ENCODE measurements at places on chromosomes 16 and 17. TPM values are rescaled to one million over a fixed set of nuclear protein-coding genes. Genes with fewer than 3 reads are reported as not detected.

GRCh38 chr17:77295241-77295853 is 154.6 kb downstream of the SEC14L1 start:
- no peak for DNase-seq
- no peak overlapping the region for H3K4me3 ChIP-seq
- H3K27ac ChIP-seq = no peak overlapping the region
- no peaks in the 10 kb centered on the region for H3K36me3 ChIP-seq

DNA sequence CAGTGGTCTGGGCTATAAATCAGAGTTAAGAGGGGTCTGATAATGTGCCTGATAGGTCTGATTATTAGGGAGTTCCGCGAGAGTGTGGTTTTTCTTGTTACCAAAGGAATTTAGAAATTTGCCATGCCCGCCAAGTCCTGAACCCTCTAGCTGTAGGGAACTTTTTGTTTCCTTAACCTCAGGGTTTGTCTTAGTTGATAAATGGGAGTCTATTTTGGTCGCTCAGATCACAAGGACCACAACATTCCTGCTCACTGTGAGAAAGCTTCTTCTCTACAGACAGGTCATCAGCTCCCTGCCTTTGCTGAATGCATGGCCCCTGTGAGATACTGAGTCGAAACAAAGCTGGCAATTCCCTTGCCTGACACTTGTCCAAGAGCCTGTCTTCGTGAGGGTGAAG is 497.8 kb downstream of the HS3ST4 start:
- no peaks in the 10 kb centered on the region for H3K27me3 ChIP-seq
- no peaks in the 10 kb centered on the region for H3K36me3 ChIP-seq
- DNase-seq = no peak
- H3K27ac ChIP-seq = no peak overlapping the region
- no peaks in the 10 kb centered on the region for H3K4me1 ChIP-seq

GRCh38 chr16:53892155-53892554 is 188.2 kb downstream of the FTO start:
- H3K27ac ChIP-seq = no peak overlapping the region
- H3K4me1 ChIP-seq = no peaks in the 10 kb centered on the region
- peaks cover 5% of the 10 kb centered on the region for H3K36me3 ChIP-seq
- DNase-seq = peak; percentile 50
- no peaks in the 10 kb centered on the region for H3K27me3 ChIP-seq

DNA sequence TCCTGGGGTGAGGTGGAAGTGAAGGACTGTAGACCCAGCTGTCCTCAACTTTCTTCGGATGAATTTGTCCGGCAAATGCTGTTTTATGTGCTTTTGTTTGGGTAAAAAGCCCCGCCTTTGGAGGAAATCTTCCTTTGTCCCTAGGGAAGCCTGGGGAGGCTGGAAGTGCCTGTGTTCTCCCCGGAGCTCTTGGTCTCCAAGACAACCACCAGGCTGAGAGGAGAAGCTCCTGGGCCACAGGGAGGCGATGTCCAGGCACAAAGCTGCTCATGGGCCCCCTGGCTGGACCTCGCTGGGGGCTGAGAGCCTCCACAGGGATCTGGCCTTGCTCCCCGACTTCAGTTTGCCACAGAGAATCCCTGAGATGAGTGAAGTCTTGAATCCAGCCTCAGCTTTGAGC is 293.1 kb upstream of the N4BP1 start:
- H3K27me3 ChIP-seq = no peaks in the 10 kb centered on the region
- no peak for DNase-seq
- no peak overlapping the region for H3K4me3 ChIP-seq
- no peak overlapping the region for H3K27ac ChIP-seq

DNA sequence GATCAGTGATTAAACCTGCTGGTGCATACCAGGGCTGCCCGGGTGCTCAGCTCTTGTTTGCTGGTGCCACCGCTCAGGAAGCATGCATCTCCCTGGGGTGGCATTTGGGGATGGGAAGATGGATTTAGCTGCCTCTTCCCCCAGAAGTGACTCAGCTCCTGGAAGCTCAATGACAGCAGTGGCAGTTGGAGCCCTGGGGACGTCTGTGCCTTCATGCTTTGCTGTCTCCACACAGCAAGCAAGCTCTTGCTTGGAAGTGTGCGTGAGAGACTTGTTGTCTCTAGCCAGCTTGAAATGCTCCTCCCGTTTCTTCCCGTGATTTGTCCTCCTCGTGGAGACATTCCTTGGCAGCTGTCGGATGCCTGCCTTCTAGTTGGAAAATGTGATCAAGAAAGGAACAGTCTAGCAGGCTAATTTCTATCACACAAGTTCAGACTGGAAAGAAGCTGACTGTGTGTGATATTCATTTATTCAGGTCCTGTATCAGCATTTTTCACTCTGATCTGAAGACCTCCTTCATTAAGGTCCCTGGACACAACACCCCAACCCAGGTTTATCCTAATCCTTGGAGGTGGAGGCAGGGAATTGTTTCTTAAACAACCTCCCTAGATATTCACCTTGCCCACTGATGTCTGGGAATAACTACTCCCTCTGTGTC is 73.0 kb downstream of the BMERB1 start:
- no peak overlapping the region for H3K4me3 ChIP-seq
- no peaks in the 10 kb centered on the region for H3K36me3 ChIP-seq
- no peak overlapping the region for H3K27ac ChIP-seq
- H3K27me3 ChIP-seq = no peaks in the 10 kb centered on the region

GRCh38 chr17:41133880-41134735 is 6.2 kb downstream of the KRTAP4-6 start:
- H3K36me3 ChIP-seq = no peaks in the 10 kb centered on the region
- no peaks in the 10 kb centered on the region for H3K27me3 ChIP-seq
- H3K4me3 ChIP-seq = no peak overlapping the region

- no peaks in the 10 kb centered on the region for H3K36me3 ChIP-seq
- peak overlapping the region; percentile 39 for H3K4me3 ChIP-seq
- peaks cover 73% of the 10 kb centered on the region for H3K4me1 ChIP-seq
- H3K27ac ChIP-seq = no peak overlapping the region
Measured at GRCh38 chr17:36937959-36938565, 787 bp downstream of the LHX1 start.

- no peak overlapping the region for H3K27ac ChIP-seq
- peaks cover under 1% of the 10 kb centered on the region for H3K4me1 ChIP-seq
- no peak overlapping the region for H3K4me3 ChIP-seq
- H3K36me3 ChIP-seq = no peaks in the 10 kb centered on the region
- H3K27me3 ChIP-seq = no peaks in the 10 kb centered on the region
Measured at GRCh38 chr17:65756760-65757159, 195.3 kb upstream of the AXIN2 start.

GRCh38 chr16:4420505-4421105 is 4.2 kb upstream of the CORO7 start:
- H3K4me1 ChIP-seq = peaks cover 13% of the 10 kb centered on the region
- H3K27ac ChIP-seq = no peak overlapping the region
- no peak overlapping the region for H3K4me3 ChIP-seq
- no peaks in the 10 kb centered on the region for H3K27me3 ChIP-seq

DNA sequence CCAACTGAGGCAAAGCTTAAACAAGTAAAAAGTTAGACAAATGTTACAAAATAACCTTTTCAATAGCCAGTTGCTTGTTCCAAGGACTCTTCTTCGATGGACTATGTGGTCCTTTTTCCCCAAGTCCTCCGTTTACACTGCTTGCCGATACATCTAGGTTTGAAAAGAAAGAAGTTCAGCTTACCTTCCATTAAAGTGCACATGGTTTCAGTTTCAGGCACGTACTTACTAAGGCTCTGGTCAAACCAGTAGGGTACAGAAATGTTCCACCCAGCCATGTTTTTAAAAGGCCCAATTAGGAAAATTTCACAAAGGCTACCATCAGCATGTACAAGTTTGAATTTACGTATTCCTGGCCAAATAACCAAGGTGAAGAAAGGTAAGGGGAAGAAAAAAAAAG is 2.1 kb downstream of the SRSF2 start:
- H3K4me3 ChIP-seq = peak overlapping the region; percentile 94
- H3K36me3 ChIP-seq = peaks cover 42% of the 10 kb centered on the region
- H3K27ac ChIP-seq = peak overlapping the region; percentile 95

DNA sequence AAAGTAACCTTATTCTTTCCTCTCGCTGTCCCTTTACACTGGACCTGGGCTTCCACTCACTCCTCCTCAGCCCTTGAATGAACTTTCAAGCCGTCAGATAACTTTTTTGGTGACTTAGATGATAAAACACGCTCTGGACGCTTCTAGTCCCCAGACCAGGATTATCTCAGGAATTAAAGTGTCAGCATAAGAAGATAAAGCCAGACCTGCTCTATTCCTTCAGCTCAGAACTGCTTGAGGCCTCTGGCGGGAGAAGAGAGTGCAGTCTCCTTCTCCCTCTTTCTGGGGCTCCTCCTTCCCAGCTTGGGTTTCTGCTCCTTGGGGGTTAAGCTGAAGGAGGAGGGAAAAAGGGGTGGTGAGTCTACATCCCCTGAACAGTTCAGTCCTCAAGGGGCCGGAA is 6.6 kb downstream of the LPO start:
- no peak overlapping the region for H3K4me3 ChIP-seq
- H3K4me1 ChIP-seq = peaks cover 8% of the 10 kb centered on the region
- no peak overlapping the region for H3K27ac ChIP-seq
- H3K36me3 ChIP-seq = no peaks in the 10 kb centered on the region
- no peak for DNase-seq
- peaks cover 6% of the 10 kb centered on the region for H3K27me3 ChIP-seq

GRCh38 chr17:38584350-38584925 is 21.3 kb downstream of the SRCIN1 start:
- peaks cover 6% of the 10 kb centered on the region for H3K4me1 ChIP-seq
- H3K27ac ChIP-seq = no peak overlapping the region
- no peak overlapping the region for H3K4me3 ChIP-seq
- H3K27me3 ChIP-seq = peaks cover 46% of the 10 kb centered on the region

DNA sequence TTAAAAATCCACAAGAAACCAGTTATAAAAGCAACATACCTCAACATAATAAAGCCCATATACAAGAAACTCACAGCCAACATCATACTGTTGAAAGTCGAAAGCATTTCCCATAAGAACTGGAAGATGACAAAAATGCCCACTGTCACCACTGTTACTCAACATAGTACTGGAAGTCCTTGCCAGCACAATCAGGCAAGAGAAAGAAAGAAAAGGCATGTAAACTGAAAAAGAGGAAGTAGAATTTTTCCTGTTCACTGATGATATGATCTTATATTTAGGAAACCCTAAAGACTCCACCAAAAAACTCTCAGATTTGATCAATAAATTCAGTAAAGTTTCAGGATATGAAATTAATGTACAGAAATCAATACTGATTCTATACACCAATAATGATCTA is 45.1 kb downstream of the AHSP start:
- no peak for DNase-seq
- H3K27me3 ChIP-seq = peaks cover 16% of the 10 kb centered on the region
- H3K36me3 ChIP-seq = no peaks in the 10 kb centered on the region
- no peaks in the 10 kb centered on the region for H3K4me1 ChIP-seq
- no peak overlapping the region for H3K4me3 ChIP-seq
- H3K27ac ChIP-seq = no peak overlapping the region

- peak overlapping the region; percentile 33 for H3K27ac ChIP-seq
- H3K36me3 ChIP-seq = no peaks in the 10 kb centered on the region
- no peaks in the 10 kb centered on the region for H3K4me1 ChIP-seq
- DNase-seq = no peak
Measured at GRCh38 chr16:75593825-75594820, 27.9 kb downstream of the GABARAPL2 start.

DNA sequence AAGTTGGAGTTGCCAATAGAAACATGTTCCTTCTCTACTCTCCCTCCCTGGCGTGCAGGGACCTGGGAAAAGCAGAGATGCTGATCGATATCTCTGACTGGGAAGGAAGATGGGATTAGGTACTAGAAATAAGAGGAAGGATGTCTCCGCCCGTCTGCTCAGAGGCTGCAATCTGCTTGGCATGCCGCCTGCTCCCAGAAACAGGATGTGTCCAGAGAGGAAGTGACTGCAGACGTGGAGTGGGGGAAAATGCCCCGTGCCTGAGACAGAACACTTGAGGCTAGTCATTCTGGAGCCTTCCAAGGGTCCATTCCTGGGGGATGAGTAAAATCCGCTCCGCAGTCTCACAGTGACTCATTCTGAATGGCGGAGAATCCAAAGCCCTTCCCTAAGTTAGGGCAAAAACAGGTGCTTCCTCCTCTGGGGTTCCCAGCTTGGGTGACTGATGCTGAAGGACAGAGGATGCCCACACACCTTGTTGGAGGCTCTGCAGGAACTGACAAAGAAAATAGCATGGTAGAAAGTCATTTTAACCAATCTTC is 45.0 kb upstream of the SMURF2 start:
- no peak overlapping the region for H3K27ac ChIP-seq
- no peaks in the 10 kb centered on the region for H3K36me3 ChIP-seq
- H3K4me3 ChIP-seq = no peak overlapping the region
- H3K4me1 ChIP-seq = peaks cover 47% of the 10 kb centered on the region

- H3K4me1 ChIP-seq = no peaks in the 10 kb centered on the region
- no peak for DNase-seq
- H3K36me3 ChIP-seq = no peaks in the 10 kb centered on the region
- H3K4me3 ChIP-seq = no peak overlapping the region
Measured at GRCh38 chr17:10993126-10993525, 155.2 kb upstream of the PIRT start.

DNA sequence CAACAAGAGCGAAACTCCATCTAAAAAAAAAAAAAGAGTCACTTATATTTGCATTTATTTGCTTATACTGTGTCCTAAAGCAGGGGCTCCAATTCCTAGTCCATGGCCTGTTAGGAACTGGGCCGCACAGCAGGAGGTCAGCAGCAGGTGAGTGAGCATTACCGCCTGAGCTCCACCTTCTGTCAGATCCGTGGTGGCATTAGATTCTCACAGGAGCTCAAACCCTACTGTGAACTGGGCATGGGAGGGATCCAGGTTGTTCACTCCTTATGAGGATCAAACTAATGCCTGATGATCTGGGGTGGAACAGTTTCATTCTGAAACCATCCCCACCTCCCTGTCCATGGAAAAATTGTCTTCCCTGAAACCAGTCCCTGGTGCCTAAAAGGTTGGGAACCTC is 24.9 kb downstream of the ITGB3 start:
- H3K4me1 ChIP-seq = no peaks in the 10 kb centered on the region
- no peaks in the 10 kb centered on the region for H3K27me3 ChIP-seq
- H3K4me3 ChIP-seq = no peak overlapping the region
- DNase-seq = no peak

DNA sequence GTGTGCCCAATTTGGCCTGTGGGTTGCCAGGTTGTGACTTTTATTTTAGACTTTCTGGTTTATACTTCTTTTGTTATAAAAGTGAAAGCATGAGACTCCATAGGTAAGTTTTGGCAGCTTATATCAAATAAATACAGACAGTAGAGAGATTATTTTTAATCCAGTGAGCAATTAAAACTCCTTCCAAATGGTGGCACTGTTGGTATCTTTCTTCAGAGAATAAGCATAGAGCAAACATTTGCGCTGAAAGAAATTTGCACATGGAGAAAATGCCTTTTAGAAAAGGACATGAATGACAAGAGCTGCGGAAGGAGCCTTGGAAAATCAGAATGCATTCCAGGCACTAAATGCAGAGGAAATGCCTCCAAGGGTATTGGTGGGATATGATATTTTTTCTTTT is 46.1 kb upstream of the DNAJA2 start:
- no peaks in the 10 kb centered on the region for H3K36me3 ChIP-seq
- peaks cover 10% of the 10 kb centered on the region for H3K4me1 ChIP-seq
- no peak overlapping the region for H3K27ac ChIP-seq
- no peaks in the 10 kb centered on the region for H3K27me3 ChIP-seq
- no peak for DNase-seq

The CDR2L gene
- 1.5 TPM for total RNA-seq

The PPP1R27 gene
- total RNA-seq = not detected

The PIGL gene
- total RNA-seq = 26.3 TPM

The CSH1 gene
- not detected for total RNA-seq

The RNF43 gene
- total RNA-seq = 1.2 TPM

The RHOT1 gene
- total RNA-seq = 22.5 TPM

The FA2H gene
- total RNA-seq = not detected

The KCNJ18 gene
- not detected for total RNA-seq

The KRTAP17-1 gene
- not detected for total RNA-seq

Measured in CD8-positive, alpha-beta memory T cell (primary cell).